ENCODE measurements at places on chromosomes 12 and 14.

GRCh38 chr12:68461645-68462044, 129.5 kb upstream of the MDM1 start:
- no peak for DNase-seq

DNA sequence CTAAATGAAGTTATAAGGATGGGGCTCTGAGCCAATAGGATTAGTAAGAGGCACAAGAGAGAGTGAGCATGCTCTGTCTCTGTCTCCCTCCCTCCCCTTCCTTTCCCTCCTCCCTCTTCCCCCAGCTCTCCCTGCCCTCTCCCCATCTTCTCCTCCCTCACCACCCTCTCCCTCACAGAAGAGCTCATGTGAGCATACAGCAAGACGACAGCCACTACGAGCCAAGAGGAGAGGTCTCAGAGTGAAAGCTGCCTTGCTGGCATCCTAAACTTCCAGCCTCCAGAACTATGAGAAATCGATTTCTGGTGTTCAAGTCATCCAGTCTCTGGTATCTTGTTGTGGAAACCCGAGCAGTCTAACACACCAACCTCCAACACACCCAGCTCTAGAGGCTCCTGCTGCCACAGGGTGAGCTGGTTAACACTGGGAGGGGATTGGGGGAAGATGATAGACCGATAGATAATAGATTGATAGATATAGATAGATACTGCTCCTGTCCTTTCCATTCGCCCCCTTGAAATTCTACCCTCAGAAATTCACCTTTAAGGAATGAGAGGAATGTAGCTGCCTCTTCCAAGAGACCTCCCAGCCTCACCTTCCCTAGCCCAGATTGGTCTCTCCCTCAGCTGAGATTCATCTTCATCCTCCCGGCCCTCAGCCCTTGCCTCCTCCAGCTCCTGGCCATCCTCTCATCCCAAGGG, 25.8 kb upstream of the ACTN1 start:
- no peak for DNase-seq

GRCh38 chr14:45095143-45095542, 11.2 kb downstream of the PRPF39 start:
- no peak for DNase-seq

GRCh38 chr14:104393898-104394381, 185.6 kb upstream of the C14orf180 start:
- no peak for DNase-seq

GRCh38 chr12:3246253-3246652, 169.1 kb downstream of the TSPAN9 start:
- DNase-seq: no peak
